Neural progenitor cell (in vitro differentiated cells): ENCODE measurements at places on chromosomes 1 and 21. TPM values are rescaled to one million over a fixed set of nuclear protein-coding genes. Genes with fewer than 3 reads are reported as not detected.

The OPTC gene
- total RNA-seq = 0.50 TPM in 1 of 2 replicates, not detected in the other

The ZBTB40 gene
- 14.9 and 15.7 TPM in 2 replicates for total RNA-seq

The MSH4 gene
- 0.09 TPM in 1 of 2 replicates, not detected in the other for total RNA-seq

The ATP1A2 gene
- total RNA-seq = 88.6 and 154 TPM in 2 replicates

The CD247 gene
- 1.3 and 1.5 TPM in 2 replicates for total RNA-seq

The PIGV gene
- total RNA-seq = 19.4 and 19.7 TPM in 2 replicates

DNA sequence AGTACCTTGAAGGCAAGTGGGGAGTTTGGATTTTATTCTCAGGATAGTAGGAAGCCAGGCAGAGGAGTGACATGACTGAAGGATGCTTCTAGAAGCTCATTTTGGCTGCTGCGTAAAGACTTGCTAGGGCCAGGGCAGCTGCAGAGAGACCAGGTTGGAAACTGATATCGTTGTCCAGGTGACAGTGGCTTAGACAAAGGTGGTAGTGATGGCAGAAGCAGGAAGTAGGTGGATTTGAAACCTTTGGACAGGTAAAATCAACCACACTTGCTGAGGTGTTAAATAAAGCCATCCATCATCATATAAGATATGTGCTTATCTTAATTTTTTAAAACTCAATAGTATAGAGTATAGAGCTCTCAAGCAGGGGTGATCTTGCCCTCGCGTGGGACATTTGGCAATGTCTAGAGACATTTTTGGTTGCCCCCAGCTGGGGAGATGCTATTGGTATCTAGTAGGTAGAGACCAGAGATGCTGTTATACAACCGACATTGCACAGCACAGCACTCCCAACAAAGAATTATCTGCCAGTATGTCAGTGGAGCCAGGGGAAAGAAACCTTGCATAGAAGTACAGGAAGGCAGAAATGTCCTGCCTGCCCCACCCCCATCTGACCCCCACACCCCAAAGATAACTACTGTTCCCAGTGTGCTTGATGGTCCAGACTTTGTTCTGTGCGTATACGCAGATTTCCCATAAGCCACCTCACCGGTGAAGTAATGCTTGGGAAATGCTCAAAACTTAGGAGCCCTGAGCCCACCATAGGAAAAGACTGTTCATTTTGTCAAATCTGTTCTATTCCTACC lies 31.1 kb downstream of the TMEM51 start:
- DNase-seq = no peak

DNA sequence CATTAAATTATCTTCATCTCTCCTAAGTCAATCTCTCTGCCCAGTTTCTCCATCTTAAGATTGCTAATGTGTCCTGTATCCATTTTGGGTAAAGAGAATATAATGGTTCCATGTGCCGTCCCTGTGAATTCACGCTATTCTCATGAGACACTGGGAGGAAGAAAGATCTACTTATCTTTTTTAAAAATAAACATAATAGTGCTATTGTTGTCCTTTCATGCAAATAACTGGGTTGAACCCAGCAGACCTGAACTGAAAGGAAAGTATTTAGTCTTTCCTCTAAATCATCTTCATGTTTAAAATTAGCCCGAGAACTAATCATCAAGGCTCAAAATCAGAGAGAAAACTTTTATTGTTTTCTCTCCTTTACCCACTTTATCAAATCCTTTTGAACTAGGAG lies 22.4 kb downstream of the SLAMF1 start:
- no peak for DNase-seq

- no peak for DNase-seq
These were observed 126.4 kb downstream of the PCBP3 start for GRCh38 chr21:45769896-45770295.

DNA sequence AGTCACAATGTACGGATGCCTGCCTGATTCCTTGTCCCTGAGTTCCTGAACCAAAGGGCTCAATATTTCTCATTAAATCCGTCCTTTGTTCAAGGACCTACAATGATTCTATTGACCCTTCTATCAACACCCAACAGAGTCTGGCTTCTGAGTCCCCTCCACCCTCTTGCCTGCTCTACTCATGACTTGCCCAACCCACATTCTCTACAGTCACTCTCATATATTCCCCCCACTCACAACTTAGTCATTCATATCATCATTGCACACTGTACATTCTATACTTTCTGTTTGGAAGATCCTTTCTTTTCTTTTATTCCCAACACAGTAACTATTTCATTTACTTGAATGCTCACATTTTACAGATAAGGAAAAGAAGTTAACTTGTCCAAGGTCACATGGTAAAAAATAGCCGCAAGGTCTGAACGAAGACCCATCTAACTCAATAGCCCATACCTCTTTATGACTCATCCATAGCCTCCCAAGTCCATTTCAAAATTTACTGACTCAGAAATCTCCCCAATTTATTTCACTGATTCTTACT lies 3.6 kb downstream of the OTUD7B start:
- DNase-seq = no peak

- no peak for DNase-seq
These were observed 4.4 kb upstream of the ALG6 start for GRCh38 chr1:63363014-63363413.

DNA sequence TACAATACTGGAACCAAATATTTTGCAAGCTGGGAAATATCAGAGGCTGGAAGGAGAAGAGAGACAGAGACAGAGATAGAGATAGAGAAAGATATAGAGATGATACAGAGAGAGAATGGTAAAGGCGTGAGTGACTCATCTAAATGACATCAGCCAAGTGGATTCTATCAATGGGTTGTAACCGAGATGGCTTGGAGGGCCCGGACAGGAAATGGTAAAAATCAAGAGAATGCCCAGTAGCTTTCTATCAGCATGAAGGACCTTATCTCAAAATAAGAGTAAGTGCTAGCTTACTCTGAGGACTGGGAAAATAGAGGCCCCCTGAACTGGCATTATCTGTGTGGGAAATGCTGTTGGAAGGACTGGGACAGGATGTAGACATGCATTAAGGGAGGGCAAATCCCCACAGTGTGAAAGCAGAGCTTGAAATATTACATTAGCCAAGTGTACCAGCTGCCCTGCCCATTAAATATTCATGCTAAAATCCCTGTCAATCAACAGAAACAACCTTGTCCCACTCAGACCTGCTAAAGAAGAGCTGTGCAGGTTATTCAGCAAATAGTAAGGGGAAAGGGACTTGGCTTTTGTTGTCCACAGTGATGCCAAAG lies 76.6 kb upstream of the ZNF644 start:
- no peak for DNase-seq

- peak; percentile 83 for DNase-seq
These were observed 17.7 kb downstream of the TNR start for GRCh38 chr1:175725684-175726083.

GRCh38 chr1:233319272-233319671 lies 8.3 kb upstream of the MAP3K21 start:
- no peak for DNase-seq

GRCh38 chr1:101108111-101108500 lies 82.5 kb upstream of the DPH5 start:
- DNase-seq = no peak
